Natural killer cell (primary cell): ENCODE measurements at places on chromosomes 5 and 9. TPM values are rescaled to one million over a fixed set of nuclear protein-coding genes. Genes with fewer than 3 reads are reported as not detected.

Gene FAM221B
- not detected for total RNA-seq

Gene CCIN
- total RNA-seq, result 2.0 TPM

Gene ISCA1
- 67.6 TPM for total RNA-seq

Gene ZFP37
- 0.89 TPM for total RNA-seq

Gene IGFBPL1
- total RNA-seq, result not detected

Gene TOR4A
- total RNA-seq, result 19.2 TPM
